ENCODE measurements at places on chromosomes 11 and 22.

DNA sequence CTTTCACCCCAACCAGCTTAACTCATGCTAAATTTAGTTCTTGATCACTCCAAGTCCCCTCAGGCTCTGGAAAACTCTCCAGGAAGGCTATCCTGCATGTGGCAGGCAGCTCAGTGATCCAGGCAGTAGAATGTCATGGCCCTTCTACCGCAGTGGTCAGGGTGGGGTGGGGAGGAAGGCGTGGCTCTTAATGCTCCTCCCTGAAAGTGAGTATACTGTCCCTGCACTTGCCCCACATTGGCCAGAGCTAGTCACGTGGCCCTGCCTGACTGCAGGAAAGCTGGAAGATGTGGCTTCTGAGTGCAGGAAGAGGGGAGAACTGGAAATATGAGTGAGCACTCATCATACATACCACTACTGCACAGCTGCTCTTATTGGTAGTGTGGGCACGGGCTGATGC lies 102.1 kb downstream of the GRAMD1B start:
- DNase-seq, result no peak

DNA sequence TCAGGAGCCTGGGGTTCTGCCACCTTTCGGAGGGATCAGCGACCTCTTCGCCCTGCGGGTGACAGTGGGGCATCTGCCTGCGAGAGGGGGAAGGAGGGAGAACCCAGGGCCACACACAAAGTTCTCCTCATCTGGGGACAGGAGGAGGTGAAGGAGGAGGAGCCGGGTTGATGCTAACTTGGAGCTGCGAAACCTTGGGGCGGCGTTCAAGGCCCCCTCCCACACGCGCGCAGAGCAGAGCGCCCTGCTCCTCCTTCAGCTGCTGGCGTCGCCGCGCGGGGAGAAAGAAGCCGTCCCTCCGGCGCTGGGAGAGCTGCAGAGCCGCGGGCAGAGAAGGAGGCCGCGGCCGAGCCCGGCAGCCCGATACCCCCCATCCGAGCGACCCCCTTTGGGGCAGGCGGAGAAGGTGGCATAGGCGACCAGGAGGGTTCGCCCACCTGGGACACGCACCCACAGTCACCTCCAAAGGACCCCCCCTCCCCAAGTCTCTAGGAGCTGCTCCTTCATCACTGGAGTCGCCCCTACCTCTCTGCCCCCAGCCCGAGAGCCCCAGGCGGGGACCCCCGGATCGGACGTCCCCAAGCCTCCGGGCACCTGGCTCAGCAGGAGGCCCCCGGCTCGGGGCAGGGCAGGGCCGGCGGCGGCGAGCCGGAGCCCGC lies at the start of gene RASD2:
Gene RASD2, plus strand, starts transcription at position 237 of the 659 bp plus-strand sequence. CDS start 5,979 bp downstream, outside the sequence.
- no peak for DNase-seq

GRCh38 chr11:126006068-126006467 lies 56.6 kb downstream of the CDON start:
- no peak for DNase-seq

- no peak for DNase-seq
These were observed 609.9 kb downstream of the BUD13 start for GRCh38 chr11:116162886-116163230.

- no peak for DNase-seq
These were observed 7.9 kb upstream of the GAB2 start for GRCh38 chr11:78425399-78426070.

DNA sequence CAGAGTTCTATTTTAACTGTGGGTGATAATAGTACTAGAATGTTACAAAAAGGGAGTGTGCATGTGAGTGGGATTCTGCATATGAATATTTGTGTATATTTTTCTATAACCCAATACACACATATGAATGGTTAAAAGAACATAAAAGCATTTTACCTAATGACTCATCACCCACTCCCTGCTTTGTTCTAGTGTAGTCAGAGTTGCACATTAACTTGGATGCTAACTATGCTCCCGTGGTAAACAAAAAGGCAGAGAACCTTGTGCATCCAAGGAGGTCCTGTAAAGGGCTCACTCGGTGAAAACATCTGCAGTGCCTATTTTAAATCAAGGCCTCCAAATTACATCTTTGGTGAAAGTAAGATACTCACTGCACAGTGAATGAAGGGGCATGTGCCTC lies 1289.4 kb downstream of the LRRC4C start:
- DNase-seq, result no peak

DNA sequence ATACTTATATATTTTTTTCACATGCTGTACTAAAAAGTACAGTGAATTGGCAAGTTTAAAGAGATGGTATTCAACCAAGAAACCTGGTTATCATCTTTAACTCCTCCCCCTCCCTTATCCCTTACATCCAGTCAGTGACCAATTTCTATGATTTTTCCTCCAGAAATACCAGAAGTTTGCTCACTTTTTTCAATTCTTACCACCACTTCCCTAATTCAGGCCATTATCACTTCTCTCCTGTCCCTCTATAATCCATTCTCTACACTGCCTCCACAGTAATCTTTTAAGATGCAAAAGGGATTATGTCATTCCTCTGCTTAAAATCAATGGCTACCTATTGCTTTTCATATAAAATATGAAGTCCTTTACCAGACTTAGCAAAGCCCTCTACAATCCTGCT lies 62.8 kb downstream of the CEP57 start:
- no peak for DNase-seq

DNA sequence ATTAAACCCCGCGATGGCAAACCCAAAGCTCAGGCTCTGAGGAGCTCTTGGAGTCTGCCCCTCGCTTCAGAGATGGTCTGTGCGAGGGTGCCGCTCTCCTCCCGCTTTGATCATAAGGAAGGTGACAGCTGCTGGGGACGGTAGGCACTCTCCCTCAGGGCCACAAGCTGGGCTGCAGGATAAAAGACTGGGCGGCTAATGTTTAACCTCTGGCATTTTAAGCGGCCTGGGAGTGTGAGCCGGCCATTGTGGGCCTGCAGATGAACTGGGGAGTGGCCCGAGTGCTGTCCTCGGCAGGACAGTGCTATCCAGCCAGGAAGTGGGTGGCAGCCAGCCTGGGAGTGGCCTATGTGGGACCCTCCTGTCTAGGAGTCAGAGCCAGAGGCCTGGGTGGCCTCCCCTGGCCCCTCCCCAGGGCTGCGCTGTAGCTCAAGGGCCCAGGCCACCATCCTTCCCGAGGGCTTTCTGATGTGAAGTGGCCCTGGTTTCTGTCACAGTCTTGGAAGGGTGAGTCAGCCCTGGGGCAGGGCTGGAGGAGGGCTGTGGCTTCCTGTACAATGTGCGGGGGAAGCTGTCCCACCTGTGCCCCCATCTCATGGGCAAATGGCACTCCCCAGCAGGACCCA lies 58.7 kb upstream of the PRODH start:
- no peak for DNase-seq

GRCh38 chr11:34613552-34614056 lies 7.3 kb upstream of the EHF start:
- DNase-seq, result no peak

- no peak for DNase-seq
These were observed 532 bp upstream of the VSIG2 start for GRCh38 chr11:124752471-124753102.

DNA sequence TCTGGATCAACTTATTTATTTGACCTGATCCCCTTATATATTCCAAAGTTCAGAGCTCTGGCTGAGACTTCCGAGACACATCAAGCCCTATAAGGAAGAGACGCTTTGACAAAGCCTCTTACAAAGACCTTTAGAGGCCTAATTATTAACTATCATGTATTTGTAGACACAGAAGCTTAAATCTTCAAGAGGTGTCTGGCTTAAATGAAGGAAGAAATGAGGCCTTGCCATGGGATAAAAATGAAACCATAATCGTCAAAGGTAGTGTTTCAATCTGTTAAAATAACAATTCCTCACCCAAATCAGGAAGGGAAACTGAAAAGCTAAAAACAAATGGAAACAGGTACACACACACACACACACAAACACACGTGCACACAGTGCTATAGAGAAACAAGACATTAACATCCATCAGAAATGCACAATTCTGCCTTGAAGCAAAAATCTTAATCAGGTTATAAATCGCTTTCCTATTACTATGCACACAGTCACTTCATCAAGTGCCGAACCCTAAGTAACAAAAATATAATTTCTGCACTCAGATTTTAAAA lies 50.2 kb downstream of the PITPNB start:
- no peak for DNase-seq

- no peak for DNase-seq
These were observed 68.6 kb upstream of the TMEM45B start for GRCh38 chr11:129747071-129747470.

DNA sequence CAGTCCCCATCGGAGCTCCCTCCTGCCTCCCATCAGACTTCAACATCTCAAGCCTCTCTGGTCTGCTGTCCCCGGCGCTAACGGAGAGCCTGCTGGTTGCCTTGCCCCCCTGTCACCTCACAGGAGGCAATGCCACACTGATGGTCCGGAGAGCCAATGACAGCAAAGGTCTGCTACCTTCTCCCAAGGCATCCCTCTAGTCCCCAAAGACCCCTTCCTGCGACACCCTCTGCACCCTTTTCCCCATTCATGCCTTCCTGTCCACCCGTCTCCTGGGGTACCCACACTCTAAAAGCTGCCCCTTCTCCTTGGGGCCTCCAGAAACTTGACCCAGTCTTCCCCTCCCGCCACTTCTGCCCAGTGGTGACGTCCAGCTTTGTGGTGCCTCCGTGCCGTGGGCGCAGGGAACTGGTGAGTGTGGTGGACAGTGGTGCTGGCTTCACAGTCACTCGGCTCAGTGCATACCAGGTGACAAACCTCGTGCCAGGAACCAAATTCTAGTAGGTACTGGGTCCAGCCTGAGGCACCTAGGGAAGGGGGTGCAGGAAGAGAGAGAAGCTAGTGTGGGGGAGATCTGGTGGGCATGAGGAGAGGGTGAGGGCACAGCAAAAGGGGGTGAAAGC lies 860 bp downstream of the UPK2 start:
- DNase-seq, result no peak

DNA sequence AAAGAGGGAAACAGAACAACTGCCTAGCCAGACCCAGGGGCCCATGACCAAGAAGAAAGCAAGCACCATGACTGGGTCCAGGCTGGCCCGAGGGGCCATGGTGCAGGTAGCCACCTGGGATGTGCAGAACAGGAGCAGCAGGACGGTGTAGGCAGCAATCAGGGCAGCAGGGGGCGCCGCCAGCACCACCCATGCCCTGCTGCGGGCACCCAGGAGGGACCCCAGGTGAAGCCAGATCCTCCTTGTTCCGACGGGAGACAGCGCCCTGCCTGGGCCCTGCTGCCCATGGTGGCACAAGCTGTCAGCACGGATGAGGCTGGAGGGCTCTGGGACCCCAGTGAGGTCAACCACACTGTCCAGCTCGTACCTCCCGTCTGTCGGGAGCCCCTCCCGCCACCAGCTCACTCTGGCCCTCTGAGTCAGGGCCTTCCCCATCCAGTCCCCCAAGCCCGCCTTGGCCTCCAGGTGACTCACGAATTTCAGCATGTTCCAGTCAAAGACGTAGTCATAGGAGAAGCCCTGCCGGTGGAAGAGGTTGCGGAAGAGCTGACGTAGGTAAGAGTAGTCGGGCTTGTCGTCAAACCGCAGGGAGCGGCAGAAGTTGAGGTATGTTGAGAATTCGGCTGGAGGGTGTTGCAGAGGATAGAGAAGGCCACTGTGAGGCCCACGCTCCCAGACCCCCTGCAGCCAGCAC lies 18.8 kb downstream of the CSNK1E start:
- peak; percentile 97 for DNase-seq

DNA sequence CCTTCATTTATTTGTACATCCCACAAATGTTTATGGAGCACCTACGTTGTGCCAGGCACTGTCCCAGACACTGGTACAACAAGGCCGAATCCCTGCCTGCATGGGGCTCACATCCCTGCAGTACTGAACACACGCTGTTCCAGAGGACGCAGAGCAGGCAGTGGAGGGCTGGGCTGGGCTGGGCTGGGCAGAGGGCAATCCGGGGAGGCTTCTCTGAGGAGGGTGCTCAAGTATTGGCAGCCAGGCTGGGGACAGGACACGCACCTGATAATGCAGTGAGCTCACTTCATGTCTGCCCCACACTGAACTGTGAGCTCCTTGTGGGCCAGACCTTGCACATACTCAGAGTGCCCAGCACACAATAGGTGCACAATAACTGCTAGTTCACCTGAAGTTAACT lies 34.1 kb downstream of the CYTH4 start:
- DNase-seq, result no peak

DNA sequence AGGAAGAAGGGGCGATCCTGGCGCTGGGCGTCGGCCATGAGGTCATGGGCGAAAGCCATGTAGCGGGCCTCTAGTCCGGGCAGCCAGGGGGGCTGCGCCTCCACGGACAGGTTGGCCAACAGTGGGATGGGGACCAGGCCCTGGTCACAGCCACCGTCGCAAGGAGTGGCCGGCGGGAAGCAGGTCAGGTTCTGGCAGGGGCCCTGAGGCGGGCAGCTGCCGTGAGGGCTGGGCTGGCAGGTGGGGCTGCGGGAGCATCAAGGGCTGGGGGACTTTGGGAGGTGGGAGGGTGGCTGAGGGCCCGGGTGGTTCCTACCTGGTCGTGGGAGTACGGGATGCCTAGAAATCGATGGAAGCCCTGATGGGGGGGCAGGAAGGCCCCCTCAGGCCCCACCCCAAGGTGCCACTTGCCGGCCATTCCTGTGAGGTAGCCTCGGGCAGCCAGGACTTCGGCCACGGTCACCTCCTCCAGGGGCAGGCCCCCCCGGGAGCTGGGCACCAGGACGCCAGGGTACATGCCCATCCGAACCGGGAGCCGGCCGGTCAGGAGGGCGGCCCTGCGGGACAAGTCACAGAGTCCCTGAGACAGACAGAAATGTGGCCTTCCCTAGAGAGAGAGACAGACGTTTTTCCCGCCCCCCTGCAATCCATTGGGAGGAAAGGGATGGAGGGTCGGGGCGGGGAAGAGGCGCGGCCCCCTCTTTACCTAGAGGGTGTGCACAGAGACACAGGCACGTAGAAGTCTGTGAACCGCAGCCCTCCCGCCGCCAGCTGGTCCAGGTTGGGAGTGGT lies 906 bp downstream of the ARSA start:
- no peak for DNase-seq

DNA sequence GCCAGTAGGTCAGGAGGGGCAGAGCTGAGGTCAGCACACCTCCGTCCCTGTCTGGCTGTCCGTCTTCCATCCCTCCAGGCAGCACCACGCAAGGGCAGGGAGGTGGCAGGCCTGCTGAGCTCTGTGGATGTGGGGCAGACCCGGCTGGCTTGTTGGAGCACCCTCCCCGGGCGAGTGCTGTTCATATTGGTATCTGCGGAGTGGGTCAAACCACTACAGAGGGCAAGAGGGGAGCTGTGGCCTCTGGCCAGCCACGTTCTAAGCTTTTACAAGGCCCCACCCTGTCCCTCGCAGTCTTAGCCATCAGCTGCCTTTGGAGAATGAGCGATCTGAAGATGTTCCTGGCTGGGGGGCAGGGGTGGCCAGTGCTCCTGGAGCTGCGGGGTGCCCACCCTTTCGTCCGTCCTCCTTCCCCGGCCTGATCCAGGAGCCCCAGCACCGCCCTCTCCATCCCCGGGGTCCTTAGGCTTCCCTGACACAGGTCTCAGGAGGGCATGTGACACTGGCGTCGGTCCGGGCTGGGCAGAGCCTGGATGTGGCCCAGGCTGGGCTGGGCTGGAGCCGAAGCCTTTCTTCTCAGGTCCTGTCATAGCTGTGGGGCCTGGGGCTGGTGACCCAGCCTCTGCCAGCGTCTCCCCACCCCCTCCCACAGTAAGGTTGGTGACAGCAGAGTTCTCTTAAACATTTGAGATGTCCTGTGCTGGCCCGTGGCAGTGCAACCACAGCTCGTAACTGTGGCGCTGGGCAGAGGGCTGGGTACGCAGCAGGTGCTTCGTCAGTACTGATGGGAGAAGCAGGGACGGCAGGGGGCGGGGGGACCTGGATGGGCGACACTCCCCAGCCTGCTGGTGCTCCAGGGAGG lies 31.7 kb upstream of the GRAMD4 start:
- DNase-seq, result no peak

GRCh38 chr11:104526006-104526405 lies 362.1 kb upstream of the PDGFD start:
- DNase-seq, result no peak
